Mammary epithelial cell (primary cell): ENCODE measurements at places on chromosomes 4 and X.
A peak's percentile ranks its signal among the peaks of the same experiment; 100 is the strongest.

DNA sequence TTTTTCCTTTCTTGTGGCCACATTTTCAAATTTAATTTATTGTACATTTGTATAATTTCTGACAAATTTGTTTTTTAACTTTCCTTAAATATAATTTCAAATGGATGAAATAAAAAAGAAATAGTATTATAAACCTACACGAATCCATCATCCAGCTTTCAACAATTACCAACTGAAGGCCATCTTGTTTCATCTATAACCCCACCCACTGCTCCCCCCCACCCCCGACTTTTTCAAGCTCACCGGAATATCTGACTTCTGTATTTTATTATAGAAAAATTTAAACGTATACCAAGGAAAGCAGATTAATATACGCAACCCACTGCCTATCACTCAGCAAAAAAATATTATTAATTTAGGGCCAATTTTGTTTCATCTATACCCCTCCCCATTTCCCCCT is 1.1 kb downstream of the MORF4L2 start:
- DNase-seq: no peak

DNA sequence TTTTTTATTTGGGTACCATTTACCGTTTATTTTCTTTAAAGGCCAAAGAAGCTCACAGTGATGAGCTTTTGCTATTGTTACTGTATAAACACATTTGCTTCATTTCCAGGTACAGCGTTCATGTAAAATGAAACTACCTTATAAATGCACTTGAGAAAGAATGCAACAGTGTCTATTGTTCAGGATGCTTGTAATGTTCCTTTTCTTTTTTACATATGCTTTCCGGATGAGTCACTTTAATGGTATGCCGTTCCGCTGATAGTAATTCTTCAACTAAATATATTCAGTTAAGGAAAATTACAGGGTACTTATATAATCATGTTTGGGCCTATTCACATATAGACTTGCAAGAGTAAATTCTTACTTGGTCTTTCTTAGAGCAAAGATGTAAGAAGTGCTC is 354.9 kb downstream of the RPA4 start:
- DNase-seq: no peak

- peak; percentile 45 for DNase-seq
Measured at GRCh38 chr4:154642373-154643009, 30.0 kb upstream of the FGG start.

- DNase-seq: peak; percentile 34
Measured at GRCh38 chrX:68146054-68146453, 287.2 kb downstream of the OPHN1 start.

GRCh38 chrX:74451450-74452198 is 30.3 kb downstream of the SLC16A2 start:
- DNase-seq: no peak

- no peak for DNase-seq
Measured at GRCh38 chr4:8914461-8915171, 43.0 kb upstream of the HMX1 start.

- DNase-seq: no peak
Measured at GRCh38 chr4:20185103-20185502, 66.6 kb upstream of the SLIT2 start.

DNA sequence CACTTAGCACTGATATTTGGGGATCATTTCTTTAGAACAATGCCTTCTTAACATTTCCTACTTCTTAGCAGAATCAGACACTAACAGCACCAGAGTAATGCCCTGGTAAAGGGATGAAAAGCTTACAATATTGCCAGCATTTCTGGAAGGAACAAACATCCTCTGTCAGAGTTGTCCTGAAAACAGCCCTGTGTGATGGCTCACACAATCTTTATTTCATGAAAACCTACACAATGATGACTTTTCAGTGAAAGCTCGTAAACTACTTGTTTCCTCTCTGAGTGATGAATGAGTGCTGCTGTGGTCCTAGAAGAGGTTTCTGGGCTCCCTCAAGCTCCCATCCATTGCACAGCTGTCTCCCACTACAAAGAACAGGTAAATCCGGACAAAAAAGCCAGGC is 52.8 kb downstream of the GPC4 start:
- no peak for DNase-seq

GRCh38 chr4:176340871-176341685 is 21.3 kb downstream of the SPCS3 start:
- DNase-seq: peak; percentile 25

DNA sequence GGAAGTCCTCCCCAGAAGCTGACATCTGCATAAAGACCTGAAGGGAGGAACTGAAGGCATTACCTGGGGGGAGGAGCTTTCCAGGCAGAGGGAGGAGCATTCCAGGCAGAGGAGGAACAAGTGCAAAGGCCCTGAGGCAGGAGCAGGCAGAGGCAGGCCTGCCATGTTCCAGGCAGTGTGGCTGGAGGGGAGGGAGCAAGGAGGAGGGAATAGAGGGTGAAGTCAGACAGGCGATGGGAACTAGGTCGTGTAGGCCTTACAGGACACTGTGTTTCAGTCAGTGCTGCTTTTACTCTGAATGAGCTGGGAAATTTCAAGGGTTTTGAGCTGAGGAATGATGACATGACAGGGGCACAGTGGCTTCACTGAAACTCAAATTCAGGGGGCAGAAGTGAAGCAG is 292.7 kb downstream of the BCOR start:
- no peak for DNase-seq

- DNase-seq: no peak
Measured at GRCh38 chrX:129823522-129823921, 20.2 kb downstream of the ZDHHC9 start.

DNA sequence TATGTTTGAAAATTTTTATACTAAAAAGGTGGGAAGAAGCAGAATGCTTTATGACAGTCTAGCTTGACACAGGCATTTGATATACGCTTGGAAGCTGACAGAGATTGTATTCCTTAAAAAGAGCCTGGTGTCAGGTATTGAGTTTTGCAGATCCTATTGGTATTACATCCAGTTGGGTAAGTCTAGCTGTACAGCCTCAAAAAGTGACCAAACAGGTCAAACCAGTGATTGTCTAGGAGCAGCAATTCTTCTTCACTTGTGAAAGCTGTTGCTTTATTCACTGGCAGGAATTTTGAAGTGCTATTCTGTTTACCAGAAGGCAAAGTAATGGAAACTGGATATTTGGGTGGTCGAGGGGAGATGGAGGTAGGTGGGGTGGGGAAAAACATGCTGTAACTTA is 77.5 kb downstream of the UCHL1 start:
- DNase-seq: peak; percentile 25

GRCh38 chrX:1493877-1494510 is 41.3 kb upstream of the ASMTL start:
- no peak for DNase-seq

- DNase-seq: no peak
Measured at GRCh38 chrX:74160358-74160757, 143.6 kb upstream of the ZCCHC13 start.

DNA sequence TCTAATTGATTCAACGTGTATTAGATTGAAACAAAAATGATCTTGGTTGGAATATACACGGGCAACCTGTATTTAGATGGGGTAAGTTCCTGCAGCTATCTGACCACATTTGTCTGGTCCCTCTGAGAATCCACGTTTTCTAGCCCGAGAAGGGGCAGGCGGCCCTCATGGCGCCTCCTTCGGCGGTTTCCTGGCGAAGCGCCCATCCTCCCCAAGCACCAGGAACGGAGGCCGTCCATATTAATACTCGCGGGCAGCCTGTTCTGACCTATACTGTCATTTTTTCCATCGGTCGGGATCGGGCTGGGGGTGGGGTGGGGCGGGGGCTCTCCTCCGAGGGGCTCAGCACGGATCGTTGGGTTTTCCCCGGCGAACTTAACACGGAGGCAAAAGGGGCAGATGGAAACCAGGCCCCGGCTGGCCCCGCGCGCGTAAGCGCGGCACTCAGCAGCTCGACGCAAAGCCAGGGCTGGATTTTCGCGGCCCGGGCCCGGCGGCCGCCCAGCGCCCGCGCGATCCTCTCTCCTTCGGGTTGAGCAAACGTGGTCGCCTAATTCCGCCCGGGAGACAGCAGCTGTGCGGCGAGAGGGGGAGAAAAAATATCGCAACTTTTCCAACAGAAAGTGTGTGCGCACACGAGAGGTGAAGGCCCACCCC is 77.2 kb upstream of the BCOR start:
- DNase-seq: no peak

DNA sequence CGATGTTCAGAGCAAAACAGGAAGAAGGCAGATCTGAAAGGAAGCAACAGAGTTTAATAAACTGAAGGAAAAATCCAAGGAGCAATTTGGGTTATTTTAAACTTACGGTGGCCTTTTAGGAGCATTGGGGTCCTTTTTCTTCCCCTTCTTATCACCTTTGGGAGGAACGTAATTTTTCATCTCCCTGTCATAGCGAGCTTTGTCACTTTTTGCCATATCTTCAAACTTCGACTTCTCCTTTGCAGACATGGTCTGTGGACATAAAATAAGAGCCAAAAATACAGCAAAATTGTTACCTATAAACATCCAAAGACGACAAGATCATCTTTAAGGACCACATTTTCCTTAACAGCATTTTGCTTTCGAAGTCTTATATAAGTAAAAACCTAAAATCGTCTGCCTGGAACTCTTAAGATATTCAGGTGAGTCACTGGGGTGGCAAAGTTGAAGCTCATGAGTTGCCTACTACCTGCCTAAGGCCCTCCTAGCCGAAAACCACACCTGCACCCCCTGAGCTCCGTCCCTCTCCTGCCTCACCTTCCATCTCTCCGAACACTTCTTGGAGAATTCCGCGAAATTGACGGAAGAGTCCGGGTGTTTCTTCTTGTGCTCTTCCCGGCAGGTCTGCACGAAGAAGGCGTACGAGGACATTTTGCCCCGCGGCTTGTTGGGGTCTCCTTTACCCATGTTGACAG is 1.0 kb downstream of the HMGB2 start:
- DNase-seq: peak; percentile 55

- DNase-seq: no peak
Measured at GRCh38 chr4:2141762-2142451, 82.8 kb downstream of the NAT8L start.

- peak; percentile 8 for DNase-seq
Measured at GRCh38 chrX:118495958-118496762, 545 bp downstream of the DOCK11 start.

DNA sequence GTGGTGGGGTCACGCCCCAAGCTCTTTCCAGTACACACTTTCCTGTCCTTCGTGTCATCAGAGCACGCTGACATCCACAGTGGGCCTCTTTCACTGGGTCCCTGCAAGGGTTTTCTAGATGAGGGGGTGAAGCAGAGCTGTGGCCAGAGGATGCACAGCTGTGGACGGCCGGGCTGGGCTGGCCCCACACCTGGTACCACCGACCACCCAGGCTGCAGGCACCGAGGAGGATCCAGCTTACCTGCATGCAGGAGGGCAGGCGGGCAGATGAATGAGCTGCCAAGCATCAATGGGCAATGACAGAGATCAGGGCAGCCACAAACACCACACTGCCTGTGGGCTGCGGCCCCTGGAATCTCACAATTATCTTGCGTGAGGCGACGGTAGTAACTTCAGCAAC is 9.5 kb upstream of the GRPEL1 start:
- no peak for DNase-seq

GRCh38 chr4:144574000-144574399 is 72.0 kb upstream of the HHIP start:
- no peak for DNase-seq

- no peak for DNase-seq
Measured at GRCh38 chrX:24392709-24393108, 32.3 kb downstream of the SUPT20HL1 start.

DNA sequence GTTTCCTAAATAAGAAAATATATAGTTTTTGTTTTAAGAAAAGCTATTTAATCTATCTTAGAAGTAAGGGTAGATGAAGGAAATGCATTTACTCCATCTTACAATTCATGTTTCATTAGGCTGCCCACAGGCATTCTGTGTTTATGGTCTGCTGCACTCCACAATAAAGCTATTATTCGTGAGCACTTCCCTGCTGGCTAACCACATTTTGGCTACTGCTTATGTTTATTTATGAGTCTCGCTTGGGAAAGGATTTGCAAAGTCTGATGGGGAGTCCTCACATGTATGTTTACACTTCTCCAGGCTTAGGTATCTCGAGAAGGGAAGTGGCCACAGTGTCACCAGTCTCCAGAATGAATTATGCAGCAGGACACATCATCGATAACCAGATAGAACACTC is 260.8 kb upstream of the VCX start:
- no peak for DNase-seq

DNA sequence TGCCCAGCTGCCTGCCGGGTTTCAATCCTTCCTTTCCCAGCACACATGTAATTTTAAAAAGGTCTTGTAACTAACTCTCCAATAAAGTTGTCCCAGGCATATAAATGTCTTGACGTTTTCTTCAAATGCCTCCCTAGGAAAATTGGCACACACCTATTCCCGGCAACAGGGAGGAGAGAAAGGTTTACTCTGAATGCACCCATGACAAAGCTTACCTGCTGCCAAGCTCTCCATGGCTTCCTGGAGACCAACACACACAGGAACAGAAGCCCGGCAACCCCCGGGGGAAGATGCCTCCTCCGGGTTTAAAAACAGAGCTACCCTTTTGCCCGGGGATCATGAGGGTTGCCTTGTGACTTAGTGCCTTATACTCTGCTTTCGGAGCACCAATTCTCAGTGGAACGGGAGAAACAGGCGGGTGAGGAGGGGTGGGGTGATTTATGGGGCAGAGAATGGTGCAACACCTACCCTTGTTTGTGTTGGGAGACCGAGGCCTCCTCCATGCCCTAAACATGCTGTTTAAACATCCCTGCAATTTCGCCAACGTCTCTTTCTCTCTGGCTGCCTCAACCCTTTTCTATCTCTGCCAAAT is 4.8 kb upstream of the GYG2 start:
- DNase-seq: no peak

- DNase-seq: no peak
Measured at GRCh38 chr4:1685235-1686150, 1.4 kb upstream of the FAM53A start.

DNA sequence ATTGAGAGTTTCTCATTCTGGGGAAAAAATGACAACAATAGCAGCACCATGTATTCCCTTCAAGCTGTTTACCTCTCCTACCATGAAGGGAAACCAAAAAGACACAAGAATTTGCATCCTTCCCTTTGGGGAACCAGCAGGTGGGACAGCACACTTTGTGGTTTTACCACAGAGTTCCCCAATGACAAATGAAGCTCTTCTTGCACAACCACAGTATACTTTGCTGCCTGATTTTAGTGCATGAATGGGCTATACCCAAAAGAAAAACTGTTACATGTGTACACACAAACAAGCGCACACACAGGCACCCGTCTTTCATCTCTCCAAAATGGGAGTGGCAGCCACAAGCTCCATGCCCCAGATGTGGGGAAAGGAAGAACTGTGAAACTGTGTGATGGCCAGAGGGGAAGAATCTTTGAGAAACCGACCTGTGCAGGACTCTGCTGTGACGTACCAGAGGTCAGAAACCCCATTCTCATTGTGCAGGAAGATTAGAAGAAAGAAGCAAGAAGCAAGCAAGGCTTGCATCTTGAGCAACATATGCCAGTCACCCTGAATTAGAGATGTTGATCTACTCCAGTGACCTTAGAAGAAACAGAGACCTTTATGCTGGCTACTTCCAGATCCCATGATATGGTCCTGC is 2.7 kb upstream of the MAML3 start:
- DNase-seq: no peak
